ENCODE measurements at places on chromosomes 7 and 10.

- no peak for DNase-seq
Measured at GRCh38 chr10:91690996-91691676, 58.3 kb upstream of the PPP1R3C start.

- no peak for DNase-seq
Measured at GRCh38 chr7:70410134-70410750, 721.7 kb upstream of the GALNT17 start.

GRCh38 chr7:113246738-113247137, 128.4 kb upstream of the SMIM30 start:
- DNase-seq: no peak

DNA sequence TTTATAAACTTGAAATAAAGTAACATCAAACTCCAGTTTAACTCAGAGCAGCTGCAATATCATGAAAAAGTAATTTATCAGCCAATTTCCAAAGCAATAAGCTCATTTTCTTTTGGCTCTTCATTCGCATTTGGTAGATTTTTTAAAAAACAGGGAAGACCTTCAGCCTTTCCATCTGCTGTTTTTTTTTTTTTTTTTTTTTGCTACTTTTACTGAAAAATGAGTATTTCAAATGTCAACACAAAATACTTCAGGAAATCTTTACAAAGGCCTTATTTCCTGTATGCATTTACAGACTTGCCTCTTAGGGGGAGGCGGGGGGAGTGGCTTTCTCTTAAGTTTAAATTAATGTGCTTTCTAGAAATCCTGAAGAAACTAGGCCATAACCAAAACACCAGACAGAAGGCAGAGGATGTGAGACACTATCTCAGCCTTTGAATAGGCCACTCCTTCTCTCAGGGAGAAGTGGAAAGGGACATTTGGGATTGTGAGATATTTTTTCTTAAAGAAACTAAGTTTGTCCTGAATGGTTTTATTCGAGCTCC, 91.8 kb downstream of the COL28A1 start:
- DNase-seq: no peak

DNA sequence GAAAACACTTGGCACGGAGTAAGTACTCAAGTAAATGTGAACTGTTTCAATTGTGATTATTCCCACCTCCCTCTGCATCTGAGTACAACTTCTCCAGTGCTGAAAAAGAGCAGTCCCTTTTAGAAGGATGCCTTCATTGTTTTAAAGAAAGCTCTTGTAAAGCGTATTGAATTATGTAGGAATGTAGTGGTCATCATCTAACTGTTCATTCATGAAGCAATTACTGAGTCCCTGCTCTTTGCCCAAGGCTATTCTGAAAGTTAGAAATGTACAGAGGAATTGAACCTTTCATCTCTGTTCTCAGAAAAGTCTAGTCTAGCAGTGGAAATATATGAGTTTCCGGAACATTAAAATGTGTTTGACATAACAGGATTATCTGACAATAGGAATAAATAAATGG, 127.8 kb downstream of the CACNB2 start:
- DNase-seq: no peak

GRCh38 chr10:78579995-78580394, 488.8 kb upstream of the ZMIZ1 start:
- DNase-seq: peak; percentile 87

- peak; percentile 28 for DNase-seq
Measured at GRCh38 chr10:48251525-48252353, 22.8 kb downstream of the FRMPD2 start.
